Panc1 (cell line): ENCODE measurements at places on chromosomes 6 and 20.

DNA sequence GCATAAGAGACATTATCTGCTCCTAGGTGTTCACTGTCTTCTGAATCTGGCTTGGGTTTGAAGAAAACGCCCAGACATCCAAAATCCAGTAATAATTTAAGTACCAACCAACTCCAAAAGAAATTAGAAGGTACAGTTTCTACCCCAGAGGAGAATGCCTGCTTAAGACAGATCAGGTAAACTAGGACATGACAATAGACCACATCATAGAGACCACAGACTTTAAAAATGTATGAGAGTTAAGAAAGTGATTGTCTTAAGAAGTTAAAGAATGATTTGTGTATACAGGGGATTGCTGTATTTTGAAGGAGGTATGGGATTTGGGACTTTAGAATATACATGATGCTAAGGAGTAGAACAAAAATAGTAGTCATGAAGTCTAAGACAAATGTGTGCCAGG, 120.8 kb upstream of the EDN1 start:
- no peak for DNase-seq

DNA sequence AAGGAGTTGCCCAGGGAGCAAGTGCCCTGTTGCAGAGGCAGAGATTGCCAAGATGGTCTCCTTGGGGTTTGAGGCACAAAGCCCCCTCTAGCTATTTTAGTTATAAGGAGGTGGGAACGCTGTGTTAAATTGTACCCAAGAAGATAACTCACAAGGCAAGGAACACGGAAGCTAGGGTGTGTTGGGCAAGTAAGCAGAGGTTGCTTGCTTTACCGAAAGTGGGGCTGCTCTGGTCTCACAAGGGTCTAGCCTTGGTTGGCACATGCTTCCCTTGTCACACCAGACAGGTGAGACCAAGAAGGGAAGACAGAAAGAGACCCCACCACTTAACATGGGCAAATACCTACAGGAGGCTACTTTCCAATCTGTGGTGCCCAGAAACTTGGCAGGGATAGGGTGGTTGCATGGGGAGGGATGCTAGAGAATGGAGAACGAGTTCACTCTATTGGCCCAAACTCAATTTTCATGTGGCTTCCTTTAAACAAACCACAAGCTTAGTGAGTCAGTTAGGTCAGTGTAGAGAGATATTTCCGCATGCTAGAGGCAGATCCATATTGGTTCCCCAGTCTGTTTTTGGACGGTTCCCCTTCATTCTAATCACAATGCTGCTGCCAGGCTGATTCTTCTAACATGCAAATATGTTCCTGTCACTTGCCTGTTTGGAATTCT, 42.4 kb downstream of the PLAGL1 start:
- DNase-seq: no peak

DNA sequence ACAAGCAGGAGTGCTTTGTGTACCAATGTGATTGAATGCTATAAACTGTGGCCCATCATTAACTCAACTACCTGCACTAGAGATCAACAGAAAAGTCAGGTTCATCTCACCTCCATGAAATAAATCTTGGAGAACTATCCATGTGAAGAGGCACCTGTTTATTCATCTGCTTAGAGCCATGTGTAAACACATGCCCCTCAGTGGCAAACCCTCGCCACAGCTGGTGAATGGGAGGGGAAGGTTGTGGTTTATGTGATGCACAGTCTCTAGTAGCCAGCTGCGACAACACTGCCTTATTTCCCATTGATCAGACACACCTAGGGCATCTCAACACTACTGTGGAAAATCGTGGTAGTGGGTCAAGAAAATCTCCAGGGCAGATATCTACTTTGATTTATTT, 640.2 kb downstream of the PTPRT start:
- no peak for DNase-seq

DNA sequence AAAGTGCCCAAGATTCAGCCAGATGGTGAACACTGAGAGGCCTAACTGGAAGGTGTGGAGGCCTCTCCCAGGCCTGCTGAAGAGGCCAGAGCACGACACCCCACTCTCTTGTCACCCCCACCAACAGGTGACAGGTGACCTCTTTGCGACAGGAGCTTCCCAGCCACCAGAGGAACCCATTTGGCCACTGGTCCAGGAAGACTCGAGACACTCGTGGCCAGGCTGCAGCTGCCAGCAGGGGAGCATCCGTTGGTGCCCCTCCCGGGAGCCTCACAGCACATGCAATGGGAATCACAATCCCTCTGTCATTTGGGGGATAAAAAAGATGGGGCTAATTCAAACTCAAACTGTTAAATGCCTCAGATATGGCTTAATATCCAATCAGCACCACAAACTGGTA, 163.4 kb downstream of the INSM1 start:
- no peak for DNase-seq

DNA sequence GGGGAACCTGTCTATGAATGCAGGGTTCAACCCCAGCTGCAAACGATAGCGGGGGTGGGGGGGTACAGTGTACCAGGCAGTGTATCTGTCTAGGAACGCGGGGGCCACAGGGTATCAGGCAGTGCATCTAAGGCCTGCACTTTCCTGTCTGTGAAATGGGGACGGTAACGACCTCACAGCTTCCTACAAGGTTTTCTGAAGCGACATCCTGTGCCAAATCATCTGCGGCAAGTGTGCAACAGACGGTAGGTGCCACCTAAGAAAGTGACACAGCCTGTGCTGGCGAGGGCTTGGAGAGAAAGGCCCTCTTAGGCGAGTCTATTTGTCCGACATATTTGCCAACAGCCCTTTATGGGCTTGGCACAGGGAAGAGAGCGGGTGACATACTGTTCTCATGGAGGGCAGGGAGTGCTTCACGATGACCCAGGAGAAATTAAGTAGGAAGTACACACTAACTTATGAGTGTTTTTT, 3.8 kb downstream of the DIDO1 start:
- DNase-seq: no peak

DNA sequence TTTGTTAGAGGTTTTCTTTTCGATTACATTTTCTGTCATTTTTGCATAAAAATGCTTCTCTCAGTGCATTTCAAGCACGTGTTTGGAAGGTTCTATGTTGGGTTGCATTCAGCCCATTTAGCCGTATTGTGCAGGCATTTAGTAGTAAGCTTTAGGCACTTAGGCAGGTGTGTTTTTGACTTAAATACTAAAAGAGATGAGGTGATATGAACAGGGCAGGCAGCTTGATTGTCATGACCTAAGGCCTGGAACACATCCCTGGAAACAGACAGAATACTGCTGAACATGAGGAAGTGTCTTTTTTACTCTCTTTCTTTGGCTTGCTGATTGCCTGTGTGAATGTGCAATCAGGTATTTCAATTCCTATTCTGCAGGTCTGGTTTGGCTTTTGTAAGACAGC, 610.5 kb upstream of the MAN1A1 start:
- DNase-seq: no peak

DNA sequence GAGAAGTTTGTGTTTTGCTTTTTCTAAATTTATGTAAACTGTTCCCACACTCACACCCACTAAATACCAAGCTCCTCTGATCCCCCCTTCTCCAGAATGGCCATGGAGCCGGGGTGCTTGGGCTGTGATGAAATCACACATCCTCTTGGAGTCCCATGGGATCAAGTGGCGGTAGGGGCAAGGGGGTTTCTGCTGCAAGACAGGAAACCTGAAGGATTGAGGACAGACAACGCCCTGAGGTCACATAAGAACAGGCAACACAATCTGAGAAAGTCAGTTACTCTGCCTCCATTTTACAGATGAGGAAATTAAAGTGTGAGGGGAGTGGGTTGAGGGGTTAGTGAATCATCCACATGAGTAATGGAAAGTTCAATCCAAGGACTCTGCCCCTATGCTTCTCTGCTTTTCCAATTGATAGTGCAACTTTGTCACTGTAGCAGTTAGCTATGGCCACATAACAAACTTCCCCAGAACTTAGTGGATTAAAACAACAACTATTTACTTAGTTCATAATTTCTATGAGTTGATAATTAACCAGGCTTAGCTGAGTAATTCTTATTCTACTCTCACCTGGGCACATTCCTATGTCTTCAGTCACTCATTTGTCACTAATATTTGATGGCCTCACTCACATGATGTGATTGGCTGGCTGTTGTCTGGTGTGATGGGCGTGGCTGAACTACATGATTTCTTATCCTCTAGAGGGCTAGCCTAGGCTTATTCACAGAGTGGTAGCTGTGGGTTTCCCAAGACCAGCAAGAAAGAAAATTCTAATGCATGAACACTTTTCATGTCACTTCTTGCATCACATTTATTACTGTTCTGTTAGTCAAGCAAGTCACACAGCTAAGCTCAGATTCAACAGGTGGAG, 311.1 kb upstream of the RNF24 start:
- no peak for DNase-seq

DNA sequence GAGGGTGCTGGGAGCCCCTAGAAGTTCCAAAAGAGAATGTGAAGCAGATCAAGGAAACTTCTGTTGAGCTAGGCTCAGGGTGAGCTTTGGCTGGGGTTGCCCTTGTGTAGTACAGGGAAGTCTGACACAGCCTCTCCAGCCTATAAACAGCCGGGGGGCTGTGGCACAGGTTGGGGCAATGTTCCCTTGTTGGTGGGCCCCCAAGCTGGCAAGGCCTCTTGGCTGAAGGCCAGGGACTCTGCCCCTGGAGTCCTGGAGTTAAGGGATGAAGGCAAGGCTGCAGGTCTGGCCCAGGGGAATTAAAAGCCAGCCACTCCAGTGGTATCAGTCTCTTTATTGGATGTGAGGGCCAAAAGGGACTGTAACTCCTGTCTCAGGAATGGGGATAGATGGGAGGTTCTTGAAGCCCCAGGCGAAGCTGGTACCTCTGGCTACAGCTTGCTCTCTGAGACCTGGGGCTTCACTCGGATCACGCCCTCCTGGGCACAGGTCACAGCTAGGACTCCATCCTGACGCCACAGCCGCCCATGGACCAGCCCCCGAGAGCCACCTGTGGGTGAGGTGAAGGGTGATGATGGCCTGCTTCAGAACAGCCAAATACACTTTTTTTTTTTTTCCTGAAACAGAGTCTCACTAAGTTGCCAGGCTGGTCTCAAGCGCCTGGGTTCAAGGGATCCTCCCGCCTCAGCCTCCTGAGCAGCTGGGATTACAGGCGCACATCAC, 8.0 kb downstream of the SNX21 start:
- DNase-seq: no peak
